ENCODE measurements at places on chromosomes 1 and 21. TPM values are rescaled to one million over a fixed set of nuclear protein-coding genes. Genes with fewer than 3 reads are reported as not detected.

The SH2D1B gene
- not detected for total RNA-seq

The UTS2 gene
- total RNA-seq = 0.56 TPM

The GNG12 gene
- 234 TPM for total RNA-seq

The BRDT gene
- total RNA-seq = not detected
